Activated CD8-positive, alpha-beta memory T cell treated with anti-CD3 and anti-CD28 coated beads for 1 hour (primary cell): ENCODE measurements at places on chromosomes 12 and 14.

DNA sequence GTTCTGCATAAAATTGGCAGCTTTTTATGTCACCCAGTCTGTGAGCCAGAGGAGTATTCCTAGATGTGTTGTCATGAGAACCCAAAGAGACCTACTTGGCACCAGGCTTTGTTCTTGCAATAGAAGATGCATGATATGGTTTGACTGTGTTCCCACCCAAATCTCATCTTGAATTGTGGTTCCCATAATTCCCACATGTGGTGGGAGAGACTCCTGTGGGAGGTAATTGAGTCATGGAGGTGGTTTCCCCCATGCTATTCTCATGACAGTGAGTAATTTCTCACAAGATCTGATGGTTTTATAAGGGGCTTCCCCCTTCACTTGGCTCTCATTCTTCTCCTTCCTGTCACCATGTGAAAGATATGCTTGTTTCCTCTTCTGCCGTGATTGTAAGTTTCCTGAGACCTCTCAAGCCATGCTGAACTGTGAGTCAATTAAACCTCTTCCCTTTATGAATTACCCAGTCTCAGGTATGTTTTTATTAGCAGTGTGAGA lies 572.0 kb upstream of the ATP2B1 start:
- no peak for DNase-seq

GRCh38 chr14:70652871-70653270 lies 11.2 kb downstream of the TTC9 start:
- DNase-seq = no peak

- no peak for DNase-seq
These were observed 7.9 kb upstream of the C1RL start for GRCh38 chr12:7116916-7117315.

- DNase-seq = no peak
These were observed 58.9 kb upstream of the EEA1 start for GRCh38 chr12:92987846-92988621.

DNA sequence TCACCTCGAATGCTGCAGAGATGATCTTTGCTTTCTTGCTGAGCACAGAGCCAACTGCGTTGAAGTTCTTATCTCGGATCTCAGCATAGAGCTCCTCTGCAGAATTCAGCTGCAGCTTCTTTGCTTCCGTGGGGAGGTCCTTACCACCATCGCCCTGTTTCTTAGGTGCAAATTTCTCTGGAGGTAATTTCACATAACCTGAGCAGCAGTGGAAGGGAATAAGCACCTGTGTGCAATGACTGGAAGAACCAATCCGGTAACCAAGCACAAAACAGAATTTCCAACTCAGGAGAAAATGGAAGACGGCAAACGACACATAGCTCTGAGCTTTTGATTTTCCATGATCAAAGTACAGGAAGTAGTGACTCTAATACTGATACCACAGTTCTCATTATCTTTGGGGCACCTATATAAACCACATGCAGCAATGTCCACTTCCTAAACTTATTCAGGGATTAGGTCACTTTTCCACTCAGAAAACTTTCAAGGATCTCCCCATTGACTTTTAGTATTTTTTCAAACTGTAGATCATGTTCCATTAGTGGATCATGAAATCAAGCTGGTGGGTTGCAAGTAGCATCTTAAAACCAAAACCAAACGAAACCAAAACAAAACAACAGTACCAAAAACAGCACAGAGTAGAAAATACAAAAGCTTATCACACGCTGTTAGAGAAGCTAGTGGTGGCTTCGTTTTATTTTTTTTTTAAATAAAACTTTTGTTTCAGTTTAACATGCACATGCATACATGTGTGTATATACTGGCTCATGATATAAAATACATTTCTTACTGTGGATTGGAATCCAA lies 18.9 kb upstream of the DIABLO start:
- DNase-seq = no peak

DNA sequence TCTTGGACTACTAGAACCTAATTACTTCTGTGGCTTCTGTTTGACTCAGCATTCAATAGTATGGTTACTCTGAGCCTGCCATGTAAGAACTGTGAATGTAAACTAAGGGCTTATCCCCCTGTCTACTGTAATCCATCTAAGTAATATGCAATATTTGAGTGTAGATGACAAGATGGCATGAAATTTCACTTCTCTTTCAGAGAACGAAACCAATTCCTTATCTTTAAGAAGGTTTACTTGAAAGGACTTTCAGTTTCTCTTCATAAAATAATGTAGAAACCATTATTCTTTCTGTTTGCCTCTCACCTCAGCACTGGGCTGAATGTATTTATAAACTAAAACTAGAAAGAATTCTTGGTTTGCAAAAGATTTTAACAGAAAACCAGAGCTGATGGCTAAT lies 60.4 kb upstream of the ARID2 start:
- no peak for DNase-seq

- no peak for DNase-seq
These were observed 259.9 kb downstream of the CEP128 start for GRCh38 chr14:80681651-80682050.

GRCh38 chr14:67416810-67417209 lies 4.8 kb upstream of the PLEK2 start:
- DNase-seq = no peak

GRCh38 chr12:62659453-62660295 lies 193.0 kb downstream of the MON2 start:
- DNase-seq = no peak

DNA sequence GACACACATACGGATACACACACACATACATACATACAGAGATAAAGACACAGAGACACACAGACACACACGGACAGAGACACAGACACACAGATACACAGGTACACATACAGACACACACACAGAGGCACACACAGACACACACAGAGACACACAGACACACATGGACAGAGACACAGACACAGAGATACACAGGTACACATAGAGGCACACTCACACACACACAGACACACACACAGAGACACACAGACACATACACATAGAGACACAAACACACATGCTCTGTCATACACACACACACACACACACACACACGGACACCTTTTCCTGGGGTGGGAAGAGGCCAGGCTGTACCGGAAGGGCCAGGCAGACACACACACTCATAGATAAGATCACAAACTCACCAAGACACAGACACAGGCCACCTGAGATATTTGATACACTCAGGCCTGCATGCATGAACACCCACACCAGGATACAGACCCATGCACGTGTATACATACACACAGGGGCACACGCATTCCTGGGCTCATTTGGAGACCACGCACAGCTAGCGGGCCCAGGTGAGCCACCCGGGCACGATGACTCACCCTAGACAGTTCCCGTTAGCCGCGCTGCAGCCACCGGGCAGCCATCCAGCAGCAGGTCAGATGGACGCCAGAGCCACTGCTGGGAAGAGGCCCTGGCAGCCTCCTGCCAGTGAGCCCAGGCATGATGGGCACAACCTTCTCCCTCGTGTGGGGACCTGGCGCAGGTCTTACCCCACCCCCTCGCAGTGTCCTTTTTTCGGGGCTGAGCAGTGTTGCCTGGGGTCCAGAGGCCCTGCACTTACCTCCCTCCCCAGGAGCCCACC lies 1.8 kb upstream of the AHNAK2 start:
- no peak for DNase-seq

DNA sequence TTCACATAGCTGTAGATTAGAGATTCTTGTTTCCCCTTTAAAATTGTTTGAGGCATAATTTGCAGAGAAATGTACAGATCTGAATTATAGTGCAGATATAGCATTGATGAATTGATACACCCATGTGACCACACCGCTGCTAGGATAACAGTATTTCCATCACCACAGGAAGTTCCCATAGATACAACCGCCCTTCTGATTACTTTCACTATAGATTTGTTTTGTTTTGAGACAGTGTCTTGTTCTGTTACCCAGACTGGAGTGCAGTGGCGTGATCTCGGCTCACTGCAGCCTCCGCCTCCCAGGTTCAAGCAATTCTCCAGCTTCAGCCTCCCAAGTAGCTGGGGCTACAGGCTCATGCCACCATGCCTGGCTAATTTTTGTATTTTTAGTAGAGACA lies 8.8 kb upstream of the ASPG start:
- no peak for DNase-seq

DNA sequence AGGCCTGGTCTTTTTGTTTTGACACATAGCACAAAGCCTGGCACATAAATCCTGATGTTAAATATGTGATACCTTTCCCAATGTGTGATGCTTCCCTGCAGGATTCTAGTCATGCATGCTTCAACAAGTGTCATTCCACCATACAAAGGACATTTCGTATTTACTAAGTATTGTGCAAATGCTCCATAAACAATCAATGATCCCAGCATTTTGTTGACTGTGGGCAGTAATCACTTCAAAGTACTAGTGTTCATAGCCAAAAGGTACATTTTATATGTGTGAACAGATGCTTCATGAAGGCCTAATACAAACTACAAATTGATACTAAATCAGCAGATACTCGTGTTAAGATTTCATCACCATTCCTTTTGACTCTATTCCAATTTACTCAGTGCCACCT lies 4.4 kb downstream of the CCNB1IP1 start:
- no peak for DNase-seq

GRCh38 chr12:12190087-12190809 lies 76.6 kb downstream of the LRP6 start:
- no peak for DNase-seq

DNA sequence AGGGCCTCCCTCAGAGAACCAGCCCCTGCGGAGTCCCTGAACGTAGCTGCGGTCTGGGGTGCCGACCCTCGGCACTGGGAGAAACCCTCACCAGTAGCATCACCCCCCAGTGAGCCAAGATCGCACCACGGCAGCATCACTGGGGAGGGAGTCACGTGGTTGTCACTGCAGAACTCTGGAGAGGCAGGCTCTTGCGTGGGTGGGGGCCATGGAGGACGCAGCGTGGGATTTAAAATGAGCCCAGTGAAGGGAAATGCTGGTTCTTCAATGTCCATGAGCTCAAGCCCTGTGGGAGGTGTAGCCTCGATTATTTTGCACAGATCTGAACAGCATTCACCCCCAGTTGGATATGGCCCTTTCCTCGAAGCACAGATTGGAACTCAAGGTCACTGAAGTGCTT lies 3.9 kb upstream of the GALNT9 start:
- no peak for DNase-seq
